ENCODE measurements at places on chromosomes 7 and 10.

GRCh38 chr7:107593025-107593410 lies 13.0 kb downstream of the BCAP29 start:
- DNase-seq, result peak; percentile 75

- peak; percentile 37 for DNase-seq
Measured at GRCh38 chr10:28686835-28687682, 9.7 kb downstream of the BAMBI start.

DNA sequence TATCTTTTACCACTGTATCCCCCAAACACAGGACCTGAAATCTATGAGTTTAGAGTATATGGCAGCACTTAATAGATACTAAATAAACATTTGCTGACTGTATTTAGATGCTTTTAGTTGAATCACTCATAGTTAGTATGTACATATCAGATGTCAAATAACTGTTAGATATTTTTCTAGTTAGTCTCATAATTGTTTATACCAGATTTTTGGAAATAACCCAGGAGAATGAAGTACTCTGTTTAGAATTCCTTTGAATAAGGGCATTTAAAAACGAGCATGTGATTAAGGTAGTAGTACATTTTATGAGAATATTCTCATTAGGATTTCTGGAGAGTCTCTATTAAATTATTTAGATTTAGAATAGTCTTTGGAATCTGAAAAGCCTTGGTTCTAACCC lies 22.3 kb upstream of the ZEB1 start:
- no peak for DNase-seq

GRCh38 chr10:97701438-97702069 lies 12.0 kb upstream of the MARVELD1 start:
- DNase-seq, result peak; percentile 90
